Stimulated activated CD8-positive, alpha-beta memory T cell treated with anti-CD3 and anti-CD28 coated beads, Interleukin-2, amount 100 ng/mL, for 1 hour (primary cell): ENCODE measurements at places on chromosomes 12 and 14.

- DNase-seq, result no peak
Observed at GRCh38 chr12:66549050-66549389, 129.9 kb downstream of the GRIP1 start.

GRCh38 chr12:107515446-107515958 lies 170.1 kb upstream of the PWP1 start:
- no peak for DNase-seq

GRCh38 chr12:85688837-85689236 lies 147.4 kb downstream of the RASSF9 start:
- no peak for DNase-seq

- DNase-seq, result no peak
Observed at GRCh38 chr12:88400302-88400701, 180.0 kb downstream of the KITLG start.

DNA sequence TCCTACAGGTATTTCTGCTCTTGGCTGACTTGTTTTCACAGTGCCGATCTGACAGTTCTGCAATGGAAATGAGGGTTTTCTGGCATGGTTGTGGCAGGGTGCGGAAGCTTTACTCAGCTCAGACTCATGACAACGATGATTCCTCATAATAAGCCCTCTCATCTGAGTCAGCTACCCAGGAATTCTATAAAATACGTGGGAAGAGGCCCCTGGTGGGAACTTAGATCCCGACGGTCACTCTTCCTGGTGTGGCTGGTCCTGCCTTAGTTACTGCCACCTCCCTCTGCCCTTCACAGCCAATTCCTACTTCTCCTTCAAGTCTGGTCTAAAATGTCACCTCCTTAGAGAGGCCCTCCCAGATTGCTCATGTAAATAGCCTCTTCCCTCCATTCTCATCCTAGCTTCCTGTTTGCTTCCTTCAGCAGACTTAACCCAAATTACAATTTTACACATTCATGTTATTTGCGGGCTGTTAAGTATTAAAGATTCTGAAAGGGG lies 104.2 kb upstream of the MAP1LC3B2 start:
- DNase-seq, result no peak

GRCh38 chr12:65156366-65156841 lies 13.0 kb upstream of the LEMD3 start:
- DNase-seq, result no peak

DNA sequence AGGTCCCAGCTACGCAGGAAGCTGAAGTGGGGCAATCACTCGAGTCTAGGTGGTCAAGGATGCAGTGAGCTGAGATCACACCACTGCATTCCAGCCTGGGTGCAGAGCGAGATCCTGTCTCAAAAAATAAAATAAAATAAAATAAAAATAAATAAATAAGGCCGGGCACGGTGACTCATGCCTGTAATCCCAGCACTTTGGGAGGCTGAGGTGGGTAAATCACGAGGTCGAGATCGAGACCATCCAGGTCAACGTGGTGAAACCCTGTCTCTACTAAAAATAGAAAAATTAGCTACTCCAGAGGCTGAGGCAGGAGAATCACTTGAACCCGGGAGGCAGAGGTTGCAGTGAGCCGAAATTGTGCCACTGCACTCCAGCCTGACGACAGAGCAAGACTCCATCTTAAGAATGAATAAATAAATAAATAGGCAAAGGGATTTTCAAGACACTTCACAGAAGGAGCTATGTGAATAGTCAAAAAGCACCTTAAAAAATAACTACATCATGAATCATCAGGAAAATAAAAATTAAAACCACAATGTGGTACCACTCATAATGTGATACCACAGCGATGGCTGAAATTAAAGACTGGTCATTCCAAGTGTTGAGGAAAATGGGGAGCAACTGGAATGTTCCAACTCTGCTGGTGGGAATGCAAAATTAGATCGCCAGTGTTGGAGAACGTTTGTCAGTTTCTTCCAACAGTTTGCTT lies 92.9 kb upstream of the TBX3 start:
- DNase-seq, result no peak

DNA sequence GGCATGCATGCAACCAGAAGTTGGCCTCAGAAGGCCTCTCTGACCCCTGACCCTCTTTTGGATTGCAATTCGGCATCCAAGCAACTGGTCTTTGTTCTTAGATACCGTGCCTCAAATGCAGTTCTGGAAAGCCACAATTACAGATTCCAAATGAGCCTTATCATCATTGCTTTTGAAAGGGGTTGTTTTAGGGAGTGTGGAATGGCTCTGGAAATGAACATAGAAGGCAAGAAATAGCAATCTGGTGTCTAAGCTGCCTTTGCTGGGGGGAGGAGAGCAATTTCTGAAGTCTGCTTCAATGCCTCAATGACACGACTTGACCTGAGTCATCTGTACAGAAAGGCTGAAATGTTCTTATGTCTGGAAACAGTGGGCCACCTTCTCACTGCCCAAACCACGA lies 250.1 kb downstream of the NUAK1 start:
- no peak for DNase-seq

DNA sequence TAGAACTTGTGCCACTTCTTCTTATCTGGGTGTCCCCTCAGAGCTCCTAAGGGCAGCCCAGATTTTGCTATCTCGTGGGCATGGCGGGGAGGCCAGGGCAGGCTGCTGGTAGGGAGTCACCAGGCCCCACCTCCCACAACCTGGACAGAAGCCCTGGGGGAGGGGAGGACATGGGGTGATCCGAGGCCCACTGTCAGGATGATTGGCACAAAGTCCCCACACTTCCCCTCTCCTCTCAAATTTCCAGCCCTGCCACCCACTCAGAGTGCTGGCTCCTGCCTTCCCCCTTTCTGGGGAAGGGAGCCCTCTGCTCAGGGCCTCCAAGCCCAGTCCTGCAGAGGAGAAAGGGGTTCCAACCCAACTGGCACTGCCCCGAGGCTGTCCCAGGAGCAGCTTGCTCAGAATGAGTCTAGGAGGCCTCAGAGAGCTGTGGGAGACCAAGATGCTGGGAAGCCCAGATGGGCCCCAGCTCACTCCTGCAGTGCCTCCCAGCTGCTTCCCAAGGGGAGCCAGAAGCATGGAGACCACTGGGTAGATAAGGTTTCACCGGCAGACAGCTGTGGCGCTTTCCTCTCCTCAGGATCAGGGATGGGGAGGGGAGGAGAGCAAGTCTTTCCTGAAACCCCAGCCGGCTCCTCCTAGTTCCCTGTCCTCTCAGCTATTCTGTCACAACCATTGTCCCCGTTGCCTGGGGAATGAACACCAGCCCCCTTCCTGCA lies 82.8 kb downstream of the B4GALNT3 start:
- no peak for DNase-seq

- no peak for DNase-seq
Observed at GRCh38 chr12:92147491-92147890, 1.8 kb upstream of the BTG1 start.

DNA sequence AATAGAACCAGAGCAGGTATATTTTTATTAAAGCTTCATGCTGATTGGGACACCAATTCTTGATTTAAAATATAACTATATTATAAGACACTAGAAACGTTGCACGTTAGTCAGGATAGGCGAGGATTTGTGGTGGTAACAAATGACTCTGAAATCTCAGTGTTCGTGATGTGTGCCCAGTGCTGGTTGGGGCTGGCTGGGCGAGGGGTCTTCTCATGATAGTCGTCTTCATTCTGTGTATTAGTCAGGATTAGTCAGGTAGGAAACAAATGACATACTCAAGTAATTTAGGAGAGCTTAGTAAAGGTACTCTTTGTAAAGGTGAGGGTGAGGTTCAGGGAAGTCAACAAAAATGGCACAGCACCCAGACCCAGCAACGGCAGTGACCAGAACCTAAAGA lies 73.9 kb upstream of the HIF1A start:
- DNase-seq, result no peak

DNA sequence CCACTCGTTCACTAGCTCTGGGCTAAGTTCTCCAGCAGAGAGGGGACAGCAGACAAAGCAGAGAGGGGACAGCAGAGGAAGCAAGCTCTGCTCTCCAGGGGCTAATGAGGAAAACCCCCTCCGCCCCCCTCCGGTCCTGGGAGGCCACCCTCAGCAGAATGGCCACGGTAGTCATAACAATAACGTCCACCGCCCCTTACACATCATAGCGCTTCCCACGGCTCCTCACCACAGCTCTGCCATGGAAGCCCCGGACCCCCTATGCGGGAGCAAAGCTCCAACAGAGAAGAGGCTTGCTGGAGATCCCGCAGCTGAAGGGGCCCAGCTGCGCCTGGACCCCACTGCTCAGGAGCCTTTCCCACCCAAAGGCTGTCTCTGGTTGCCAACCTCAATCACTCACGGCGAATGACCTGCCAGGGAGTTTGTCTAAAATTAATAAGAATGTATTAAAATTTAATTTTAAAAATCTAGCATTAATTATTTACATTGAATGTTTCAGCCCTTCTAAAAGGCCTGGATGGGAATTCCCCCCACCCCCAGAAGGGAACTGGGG lies 17.4 kb downstream of the BEGAIN start:
- no peak for DNase-seq

DNA sequence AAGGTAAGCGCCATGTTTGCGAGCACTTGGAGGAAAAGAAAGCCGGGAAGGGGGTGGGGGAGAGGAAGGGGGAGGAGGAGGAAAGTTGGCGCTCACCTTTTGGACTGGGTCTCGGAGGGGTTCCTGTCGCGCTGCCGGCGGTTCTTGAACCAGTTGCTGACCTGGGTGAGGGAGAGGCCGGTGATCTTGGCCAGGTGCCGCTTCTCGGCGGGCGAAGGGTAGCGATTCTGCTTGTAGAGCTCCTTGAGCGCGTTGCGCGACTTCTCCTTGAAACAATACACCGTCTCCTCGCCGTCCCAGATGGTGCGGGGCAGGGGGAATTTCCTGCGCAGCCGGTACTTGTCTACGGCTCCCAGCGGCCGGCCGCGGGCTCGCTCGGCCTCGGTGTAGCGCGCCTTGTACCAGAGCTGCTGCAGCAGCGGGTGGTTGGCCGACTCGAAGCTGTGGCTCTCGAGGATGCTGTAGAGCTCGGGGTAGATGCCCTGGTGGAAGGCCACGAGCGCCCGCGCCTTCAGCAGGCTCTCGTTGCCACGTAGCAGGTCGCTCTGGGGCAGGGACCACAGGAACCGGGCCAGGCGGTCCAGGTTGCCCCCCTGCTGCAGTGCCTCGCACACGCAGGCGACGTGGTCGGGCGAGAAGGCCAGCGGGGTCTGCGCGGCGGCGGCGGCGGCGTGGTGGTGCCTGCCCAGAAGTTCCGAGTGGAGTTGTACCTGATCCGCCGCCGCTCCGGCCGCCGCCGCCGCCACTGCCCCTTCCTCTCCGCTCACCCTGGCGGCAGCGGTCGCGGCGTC lies 840 bp downstream of the SIX4 start:
- no peak for DNase-seq

DNA sequence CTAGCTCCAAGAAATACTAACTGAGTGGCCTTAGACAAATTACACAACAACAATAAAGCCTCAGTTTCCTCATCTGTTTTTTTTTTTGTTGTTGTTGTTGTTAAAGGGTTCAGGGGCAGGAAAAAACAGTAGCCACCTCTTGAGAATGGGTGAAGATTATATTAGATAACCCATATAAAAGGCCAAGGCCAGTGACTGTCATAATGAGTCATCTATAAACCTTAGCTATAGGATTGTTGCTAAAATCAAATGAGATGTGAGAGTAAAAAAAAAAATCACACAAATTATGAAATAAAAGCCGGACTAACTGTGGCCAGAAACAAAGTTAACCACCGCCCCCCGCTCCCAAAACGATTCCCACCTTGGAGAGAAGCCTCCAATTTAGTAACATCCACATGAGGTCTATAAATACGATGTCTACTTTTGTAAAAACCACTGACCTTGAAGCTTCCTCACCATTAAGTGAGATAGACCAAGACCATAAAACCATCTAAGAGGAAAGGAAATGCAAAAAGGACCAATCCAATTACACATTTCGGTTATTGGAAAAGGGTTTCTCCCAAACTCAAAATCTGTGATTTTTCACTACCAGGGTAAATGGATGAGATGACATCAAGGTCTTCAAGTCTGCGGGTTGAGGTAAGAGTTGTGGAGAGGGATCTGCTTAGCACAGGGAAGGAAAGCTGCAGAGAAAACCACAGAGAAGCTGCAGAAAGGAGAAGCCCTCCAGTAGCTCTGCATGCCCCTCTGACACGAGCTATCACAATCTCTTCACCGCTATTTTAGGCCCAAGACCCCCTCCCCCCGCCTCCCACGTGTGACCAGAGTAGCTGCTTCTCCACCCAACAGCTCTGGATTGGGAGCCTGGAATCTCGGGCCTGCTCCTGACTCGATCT lies 1.0 kb downstream of the NAA25 start:
- no peak for DNase-seq

- DNase-seq, result no peak
Observed at GRCh38 chr14:73173092-73173735, 36.9 kb downstream of the PSEN1 start.

- no peak for DNase-seq
Observed at GRCh38 chr12:83122623-83122934, 435.9 kb downstream of the TMTC2 start.

GRCh38 chr14:73785834-73786635 lies 65.6 kb upstream of the PTGR2 start:
- DNase-seq, result peak; percentile 35

GRCh38 chr12:480831-481816 lies 21.4 kb downstream of the B4GALNT3 start:
- DNase-seq, result no peak

GRCh38 chr12:116299064-116299463 lies 21.6 kb upstream of the MED13L start:
- DNase-seq, result no peak

DNA sequence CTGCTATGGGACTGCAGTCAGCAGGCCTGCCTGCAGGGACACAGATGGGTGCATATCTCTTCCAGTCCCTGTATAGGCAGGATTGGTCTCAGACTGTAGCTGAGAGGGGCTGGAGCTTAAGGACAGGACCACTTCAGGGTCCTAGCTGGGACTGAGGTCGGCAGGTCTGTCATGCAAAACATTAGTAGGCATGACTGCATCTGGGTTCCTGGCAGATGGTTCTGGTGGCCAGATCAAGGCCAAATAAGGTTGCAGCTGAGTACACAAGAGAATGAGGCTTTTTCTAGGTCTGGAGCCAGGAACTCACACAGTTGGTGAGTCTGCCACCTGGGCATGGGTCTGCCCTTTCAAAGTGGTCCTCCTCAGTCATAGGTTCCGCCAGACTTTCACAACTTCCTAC lies 155.8 kb downstream of the TPH2 start:
- DNase-seq, result no peak

DNA sequence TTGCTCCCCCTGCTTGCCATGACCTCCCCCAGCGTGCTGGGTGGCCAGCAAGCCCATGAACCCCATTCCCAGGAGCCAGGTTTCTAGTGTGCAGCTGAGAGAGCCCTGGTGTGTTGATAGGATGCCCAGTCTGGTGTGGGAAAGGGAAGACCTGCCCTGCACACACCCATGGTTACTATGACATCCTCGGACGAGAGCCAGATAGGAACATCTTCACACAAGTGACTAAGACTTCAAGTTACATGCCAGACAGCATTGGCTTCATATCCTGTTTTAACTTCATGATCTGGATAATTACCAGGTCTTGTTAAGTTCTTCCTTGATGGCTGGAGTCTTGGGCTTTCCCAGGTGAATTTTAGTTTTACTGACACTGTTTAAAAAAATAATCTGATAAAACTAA lies 196.6 kb upstream of the EGLN3 start:
- DNase-seq, result no peak

GRCh38 chr12:118537481-118537917 lies 161.1 kb downstream of the SUDS3 start:
- no peak for DNase-seq
